Activated CD8-positive, alpha-beta memory T cell treated with anti-CD3 and anti-CD28 coated beads for 1 hour (primary cell): ENCODE measurements at places on chromosomes 1 and 21.

GRCh38 chr1:11326070-11326469, 53.1 kb downstream of the UBIAD1 start:
- DNase-seq, result no peak

GRCh38 chr1:163168053-163168452, 34.7 kb downstream of the RGS5 start:
- no peak for DNase-seq

DNA sequence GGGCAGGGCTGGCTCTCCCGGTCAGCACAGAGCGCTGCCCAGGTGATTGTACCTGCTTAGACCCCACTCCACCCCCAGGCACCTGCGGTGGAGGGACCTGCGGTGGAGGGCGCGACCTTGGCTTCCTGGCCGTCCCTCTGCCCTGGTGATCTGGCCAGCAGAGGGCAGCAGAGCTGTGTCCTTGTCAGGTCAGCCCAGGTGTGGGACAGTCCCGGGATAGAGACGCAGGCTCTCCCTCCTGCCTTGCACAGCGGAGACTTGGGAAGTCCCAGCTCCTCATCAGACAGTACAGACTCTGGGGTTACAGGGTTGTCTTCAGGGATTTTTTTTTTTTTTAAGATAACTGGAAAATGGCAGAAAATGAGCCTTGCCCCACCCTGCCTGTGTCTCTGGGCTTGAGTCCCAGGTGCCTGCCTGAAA, 10.0 kb downstream of the SLX9 start:
- peak; percentile 60 for DNase-seq

- no peak for DNase-seq
Observed at GRCh38 chr1:181317261-181317930, 165.9 kb upstream of the CACNA1E start.

- no peak for DNase-seq
Observed at GRCh38 chr1:210291786-210292230, 36.9 kb upstream of the HHAT start.

DNA sequence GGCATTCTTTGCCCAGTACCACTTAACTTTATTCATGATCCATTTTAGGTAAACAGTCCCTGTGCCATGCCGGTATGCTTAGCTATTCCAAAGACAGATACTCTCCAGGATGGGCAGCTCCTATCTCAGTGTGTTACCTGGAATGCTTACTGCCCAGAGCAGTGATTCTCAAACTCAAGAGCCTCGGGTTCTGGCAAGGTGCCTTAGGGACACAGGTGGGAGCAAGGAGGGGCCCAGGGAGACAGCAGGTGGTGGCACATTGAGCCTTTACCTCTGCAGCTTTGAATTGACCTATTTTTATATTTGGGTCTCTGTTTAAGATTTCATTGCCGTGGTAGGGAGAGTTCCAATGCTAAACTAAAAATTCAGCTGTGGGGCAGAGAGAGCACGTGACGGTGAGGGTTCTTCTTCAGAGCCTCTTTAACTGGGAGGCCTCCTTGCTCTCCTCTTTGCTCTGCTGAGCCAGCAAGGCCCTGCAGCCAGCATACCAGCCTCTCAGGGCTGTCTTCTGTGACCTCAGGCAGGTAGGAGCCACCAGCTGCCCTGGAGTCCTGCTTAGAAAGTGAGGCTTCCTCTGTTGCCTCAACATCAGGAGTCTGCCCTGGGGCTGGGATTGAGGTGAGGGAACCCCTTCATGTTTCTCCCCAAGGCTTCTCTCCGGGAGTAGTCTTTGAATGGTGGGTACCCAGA, 20.2 kb downstream of the PHGDH start:
- DNase-seq, result no peak

- no peak for DNase-seq
Observed at GRCh38 chr1:47883963-47884362, 113.2 kb downstream of the TRABD2B start.

DNA sequence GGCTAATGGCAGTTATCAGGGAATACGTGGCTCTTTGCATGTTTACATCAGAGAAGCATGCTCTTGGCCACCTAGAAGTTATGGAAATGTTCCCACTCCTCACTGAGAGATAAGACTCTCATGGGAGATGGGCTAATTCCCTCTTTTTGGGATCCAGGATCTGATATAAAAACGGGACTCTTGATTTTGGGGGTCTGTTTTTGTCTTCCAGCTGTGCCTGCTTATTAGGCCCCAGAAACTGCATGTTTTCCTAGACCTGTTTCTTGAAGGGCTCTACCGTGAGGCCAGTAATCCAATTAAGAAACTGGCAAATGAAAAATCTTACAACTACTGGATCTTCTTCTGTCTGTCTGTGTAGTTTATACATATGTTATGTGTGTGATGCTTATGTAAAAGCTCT, 47.0 kb upstream of the PTCH2 start:
- no peak for DNase-seq

GRCh38 chr1:73756817-73757216, 441.2 kb downstream of the LRRIQ3 start:
- no peak for DNase-seq

- no peak for DNase-seq
Observed at GRCh38 chr1:108858230-108858950, 1.5 kb upstream of the AKNAD1 start.

GRCh38 chr21:32977216-32977615, 48.5 kb upstream of the OLIG2 start:
- DNase-seq, result no peak

DNA sequence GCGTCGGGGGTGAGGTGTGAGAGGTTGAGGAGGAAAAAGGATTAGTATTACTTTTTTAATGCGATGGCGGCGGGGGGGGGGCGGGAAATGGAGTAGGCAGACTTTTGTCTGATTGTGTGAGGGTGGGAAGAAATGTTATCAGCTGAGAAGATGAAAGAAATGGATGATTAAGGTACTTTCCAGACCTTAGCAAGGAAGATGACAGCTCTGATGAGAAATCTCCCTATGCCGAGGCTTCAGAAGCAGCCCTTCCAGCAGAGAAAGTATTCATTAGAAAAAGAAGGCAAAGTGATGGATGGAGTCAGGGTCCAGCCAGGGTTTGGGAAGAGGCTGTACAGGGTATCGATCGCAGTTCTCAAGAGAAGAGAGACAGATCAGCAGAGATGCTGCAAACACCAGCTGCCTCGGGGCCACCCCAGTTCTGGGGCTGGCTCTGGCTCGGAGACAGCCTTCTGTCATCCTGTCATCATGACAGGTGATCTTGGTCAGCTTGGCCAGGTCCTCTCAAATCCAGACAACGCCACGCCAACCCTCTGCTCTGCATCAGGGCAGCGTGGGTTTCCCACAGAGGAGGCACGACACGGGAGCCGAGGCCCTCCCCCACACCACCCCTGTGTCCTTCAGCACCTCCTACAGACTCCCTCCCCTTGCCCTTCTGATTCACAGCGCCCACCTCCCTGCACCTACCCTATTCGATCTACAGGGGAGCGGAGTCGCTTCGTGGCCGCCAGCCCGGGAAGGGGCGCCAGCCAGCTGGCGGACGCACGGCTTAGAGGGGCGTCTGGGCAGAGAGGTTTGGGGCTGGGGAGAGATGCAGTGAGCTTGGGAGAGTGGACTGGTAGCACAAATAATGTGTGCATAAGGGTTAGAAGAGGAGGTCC, 674 bp upstream of the ATXN7L2 start:
- no peak for DNase-seq

DNA sequence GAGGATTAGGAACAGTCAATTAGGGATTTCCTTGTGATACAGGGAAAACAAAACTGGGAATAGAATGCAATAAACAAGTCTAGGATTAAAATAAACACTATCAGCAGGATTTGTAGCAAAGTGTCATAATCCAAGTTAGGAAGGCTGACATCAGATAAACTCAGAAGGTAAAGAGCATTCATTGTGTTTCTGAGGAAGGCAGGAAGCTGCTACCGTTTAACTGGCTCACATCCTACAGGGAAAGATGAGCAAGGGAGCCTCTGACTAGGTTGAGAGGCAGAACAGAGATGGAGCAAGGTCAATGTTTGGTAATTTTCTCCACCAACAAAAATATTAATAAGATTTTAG, 124.7 kb downstream of the POU2F1 start:
- DNase-seq, result no peak

- no peak for DNase-seq
Observed at GRCh38 chr1:19312782-19313635, 883 bp downstream of the SLC66A1 start.

- no peak for DNase-seq
Observed at GRCh38 chr1:36703526-36704208, 221.0 kb upstream of the CSF3R start.

DNA sequence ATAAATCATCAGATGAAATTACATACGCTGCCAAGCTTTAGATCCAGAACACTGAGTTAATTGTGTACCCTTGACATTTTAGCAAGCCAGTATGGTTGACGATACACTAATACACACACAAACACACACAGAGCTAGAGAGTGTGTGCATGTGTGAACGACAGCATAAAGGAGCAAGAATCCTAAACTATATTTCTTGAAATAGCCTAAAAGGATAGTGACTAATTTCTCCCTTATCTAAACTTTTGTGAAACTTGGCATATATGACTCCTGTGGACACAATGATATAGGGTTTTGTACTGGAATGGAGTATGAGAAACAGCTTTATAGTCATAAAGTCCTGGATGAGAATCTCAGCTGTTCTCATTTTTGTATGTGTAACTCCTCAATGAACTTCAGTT, 65.1 kb upstream of the DMRTA2 start:
- DNase-seq, result no peak

- no peak for DNase-seq
Observed at GRCh38 chr21:45158491-45159423, 84.4 kb downstream of the ADARB1 start.

DNA sequence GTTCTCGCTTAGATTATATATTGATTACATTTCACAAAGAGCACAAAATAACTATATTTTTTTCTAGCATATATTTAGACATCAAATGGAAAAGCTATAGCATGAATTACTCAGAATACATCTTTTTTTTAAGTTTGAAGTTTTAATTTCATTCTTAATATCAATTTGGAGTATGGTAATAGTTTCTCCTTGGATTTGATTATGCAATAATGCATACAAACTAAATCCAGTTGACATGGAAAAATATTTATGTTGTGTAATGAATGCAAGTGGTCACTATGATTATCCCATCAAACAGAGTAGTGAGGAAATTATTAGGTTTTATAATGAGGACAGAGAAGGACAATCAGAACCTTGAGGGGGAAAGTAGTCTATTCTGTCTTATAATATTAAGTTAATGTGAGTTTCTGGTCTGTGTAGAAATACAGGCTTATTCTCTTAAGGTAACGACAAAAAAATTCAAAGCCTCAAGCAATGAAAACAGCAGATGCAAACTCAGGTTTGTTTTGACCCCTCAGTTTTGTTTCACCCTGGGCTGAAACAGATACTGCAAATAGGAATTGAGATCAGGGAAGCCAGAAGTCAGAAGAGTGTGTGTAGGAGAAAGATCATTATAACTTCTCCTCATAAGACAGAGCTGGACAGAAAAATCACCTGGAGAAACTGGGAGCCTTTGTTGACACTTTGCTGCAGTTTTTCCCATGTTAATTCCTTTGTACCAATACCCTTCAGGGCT, 23.7 kb downstream of the LRRC8B start:
- DNase-seq, result no peak

DNA sequence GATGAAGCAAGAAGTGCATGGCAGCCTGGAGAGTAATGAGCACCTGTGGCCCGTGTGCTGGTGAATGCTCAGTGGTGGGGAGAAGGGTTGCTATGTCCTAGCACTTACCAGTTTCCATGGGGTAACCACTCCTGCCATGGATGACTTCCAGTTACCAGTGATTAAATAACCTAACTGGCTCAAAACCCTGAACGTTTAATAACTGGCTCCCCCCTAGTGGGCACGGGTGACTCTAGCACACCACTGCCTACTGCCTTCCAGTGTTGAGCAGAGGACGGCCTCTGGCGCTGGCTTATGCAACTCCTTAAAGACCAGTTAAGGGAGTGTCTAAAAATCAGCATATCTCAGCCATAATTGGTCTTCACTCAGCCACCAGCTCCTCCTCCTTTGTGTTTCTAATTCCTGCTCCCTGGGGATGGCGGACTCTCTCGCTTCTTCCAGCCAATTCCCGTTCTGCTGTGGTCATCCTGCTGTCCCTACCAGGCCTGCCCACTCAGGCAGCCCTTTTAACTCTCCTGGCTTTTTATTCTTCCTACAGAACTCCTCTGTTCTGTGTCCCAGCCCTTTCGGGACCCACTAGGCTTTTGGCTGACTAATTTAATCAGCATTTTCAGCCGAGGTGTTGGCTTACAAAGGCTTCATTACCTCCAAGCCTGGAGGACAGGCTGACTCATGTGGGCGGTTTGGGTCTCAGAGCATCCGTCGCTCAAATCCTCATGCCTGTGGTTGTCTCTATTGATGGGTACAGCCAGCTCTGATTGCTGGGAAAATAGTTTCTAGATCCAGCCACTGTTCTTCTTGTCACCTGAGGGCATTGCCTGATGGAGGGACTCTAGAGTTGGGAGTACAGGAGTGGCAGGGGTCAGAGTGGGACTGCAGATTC, 332.4 kb downstream of the CAMTA1 start:
- no peak for DNase-seq

DNA sequence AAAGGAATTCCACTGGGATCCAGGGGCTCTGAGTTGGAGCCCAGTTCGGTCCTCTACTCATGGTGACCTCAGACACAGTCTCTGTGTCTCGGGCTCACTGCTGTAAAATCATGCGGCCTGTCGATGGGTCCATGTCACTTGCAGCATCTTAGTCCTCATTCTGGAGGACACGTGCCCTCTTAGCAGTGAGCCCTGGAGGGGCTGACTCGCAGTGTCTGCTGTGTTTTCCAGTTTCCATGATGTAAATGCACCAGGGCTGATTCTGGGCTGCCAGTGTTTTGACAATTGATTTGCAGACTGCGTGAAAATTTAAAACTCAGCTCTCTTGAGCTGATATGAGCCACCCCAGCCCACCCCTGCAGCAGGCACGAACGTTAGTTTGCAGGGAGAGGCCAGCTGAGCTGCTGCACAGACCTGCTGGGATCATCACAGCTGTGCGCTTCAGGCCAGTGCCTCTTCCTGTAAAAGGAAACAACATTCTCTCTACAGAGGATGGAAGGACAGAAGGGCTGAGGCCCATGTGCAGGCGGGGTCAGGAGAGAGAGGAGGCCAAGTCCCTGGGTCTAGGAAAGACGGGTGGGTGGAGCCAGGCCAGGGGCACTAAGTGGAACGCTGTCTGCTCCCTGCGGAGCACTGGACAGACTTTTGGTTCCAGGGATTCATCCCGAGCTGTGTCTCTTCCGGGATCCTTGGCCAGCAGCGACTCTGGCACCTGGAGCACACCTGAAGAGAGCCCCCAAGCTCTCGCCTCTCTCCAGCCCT, 42.6 kb downstream of the RSPH1 start:
- no peak for DNase-seq

DNA sequence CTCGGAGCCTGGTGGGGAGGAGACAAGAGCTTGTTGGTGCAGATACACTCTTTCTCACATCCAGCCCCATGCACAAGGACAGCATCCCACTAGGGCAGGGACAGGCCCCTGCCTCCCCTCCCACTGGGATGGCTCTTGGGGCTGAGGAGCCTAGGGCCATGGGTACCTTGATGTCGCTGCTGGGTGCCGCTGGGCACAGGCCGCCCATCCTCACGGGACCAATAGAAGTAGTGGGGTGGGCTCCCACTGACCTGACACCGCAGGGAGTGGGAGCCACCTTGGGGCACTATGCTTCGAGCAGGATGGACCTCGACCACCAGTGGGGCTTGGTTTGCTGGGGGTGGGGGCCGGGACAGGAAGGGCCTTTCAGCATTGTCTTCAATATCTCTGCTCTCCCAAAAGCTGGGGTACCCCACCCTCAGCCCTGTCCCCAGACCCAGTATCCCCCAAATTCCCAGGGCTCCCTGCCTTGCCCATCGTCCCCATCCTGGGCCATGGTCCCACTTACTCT, 47.7 kb downstream of the LDLRAD2 start:
- DNase-seq, result no peak

GRCh38 chr1:109931189-109931731, 20.6 kb downstream of the CSF1 start:
- no peak for DNase-seq

GRCh38 chr1:228336308-228337030, 70.2 kb downstream of the TRIM11 start:
- no peak for DNase-seq
